ENCODE measurements at places on chromosomes 1 and 21. TPM values are rescaled to one million over a fixed set of nuclear protein-coding genes. Genes with fewer than 3 reads are reported as not detected.

DNA sequence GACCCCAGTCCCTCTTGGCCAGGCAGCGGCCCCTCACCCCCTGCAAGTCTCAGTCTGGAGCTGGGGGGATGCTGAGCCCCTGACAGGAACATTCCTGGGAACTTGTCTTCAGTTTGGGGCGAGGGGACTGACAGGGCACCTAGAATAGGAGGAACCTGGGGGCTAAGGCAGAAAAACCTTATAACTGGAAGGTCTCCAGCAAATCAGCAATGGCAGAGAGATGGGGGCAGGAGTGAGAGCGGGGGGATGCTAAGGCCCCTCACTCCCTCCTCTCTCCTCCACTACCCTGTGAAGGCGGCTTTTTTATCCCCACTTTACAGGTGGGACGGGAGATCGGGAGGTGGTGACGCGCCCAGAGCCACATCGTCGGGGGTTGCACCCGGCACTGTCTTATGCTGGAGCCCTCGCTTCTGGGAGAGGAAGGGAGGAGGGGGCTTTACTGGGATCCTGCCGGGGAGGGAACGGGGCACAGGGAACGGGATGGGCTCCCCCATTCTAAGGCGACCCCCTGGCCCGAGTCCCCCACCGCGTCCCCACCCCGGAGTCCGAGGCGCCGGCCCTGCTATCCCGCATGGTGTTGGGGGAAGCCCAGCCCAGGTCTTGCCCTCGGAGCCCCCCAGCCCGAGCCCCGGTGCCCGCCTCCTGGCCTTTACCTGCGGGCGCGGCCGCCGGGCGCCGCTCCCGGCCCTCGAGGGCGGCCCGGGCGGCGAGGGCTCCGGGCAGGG lies 456 bp downstream of the COL8A2 start:
- DNase-seq, result no peak

Gene MRPL39
- total RNA-seq, result 34.7 TPM

DNA sequence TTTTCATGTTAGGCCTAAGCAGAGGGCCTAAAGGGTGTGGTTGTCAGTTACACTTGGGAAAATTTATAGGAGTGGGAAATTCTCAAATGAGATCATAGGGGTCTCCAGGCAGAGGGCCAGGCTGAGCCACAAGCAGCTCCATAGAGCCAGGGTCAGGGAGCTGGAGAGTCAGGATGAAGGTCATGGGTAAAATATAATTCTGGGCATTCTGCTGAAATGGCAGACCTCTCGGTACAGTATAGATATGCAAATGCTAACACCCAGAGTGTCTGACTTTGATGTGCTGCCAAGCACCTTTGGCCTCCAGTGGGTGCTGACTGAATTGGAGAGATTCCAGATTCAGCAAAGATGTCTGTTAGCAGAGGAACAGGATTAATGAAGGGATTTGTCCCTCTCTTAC lies 40.1 kb downstream of the DNM3 start:
- DNase-seq, result no peak

GRCh38 chr1:38231941-38232340 lies 185.3 kb upstream of the POU3F1 start:
- no peak for DNase-seq

DNA sequence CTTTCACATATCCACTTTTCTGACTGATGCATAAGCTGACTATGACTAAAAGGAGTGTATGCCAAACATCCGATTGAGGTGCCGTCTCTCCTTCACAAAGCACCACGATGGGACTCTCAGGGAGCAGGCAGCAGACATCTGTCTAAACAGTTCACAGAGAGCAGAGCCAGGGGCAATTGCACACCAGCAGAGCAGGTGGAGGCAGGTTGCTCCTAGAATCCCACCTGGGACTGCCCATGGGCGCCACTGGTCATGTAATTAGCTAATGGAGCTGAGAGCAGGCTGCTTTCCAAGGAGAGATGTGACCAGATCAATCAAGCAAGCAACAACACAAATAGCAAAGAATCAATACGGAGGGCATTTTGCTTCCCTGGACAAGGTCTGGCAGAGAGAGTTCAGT lies 30.5 kb upstream of the COA6 start:
- no peak for DNase-seq

Gene NHLH1
- total RNA-seq, result 0.11 TPM

- DNase-seq, result no peak
Observed at GRCh38 chr1:231639819-231640218, 13.2 kb downstream of the DISC1 start.

Data from cardiac muscle cell (in vitro differentiated cells and primary cell).